ENCODE measurements at places on chromosomes 2 and 18. TPM values are rescaled to one million over a fixed set of nuclear protein-coding genes. Genes with fewer than 3 reads are reported as not detected.
A peak's percentile ranks its signal among the peaks of the same experiment; 100 is the strongest.

DNA sequence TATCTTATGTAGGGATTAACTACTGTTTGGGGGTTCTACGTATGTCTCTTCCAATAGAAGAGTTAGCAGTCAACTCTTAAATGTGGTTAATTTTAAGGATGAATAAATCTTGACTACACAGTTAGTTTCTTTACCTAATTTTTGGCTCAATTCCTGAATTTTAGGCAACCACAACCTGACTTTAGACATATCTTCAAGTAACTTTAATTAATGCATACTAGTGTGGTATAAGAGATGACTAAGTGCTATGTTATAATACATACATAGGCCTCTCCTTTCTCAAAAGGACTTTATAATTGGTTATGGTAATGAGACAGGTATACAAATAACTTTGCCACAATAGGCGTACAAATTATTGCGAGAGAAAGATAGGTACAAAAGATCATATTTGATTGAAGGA, 312.0 kb downstream of the IRS1 start:
- H3K4me1 ChIP-seq: peaks cover 14% of the 10 kb centered on the region
- H3K4me3 ChIP-seq: no peak overlapping the region
- no peaks in the 10 kb centered on the region for H3K36me3 ChIP-seq
- no peaks in the 10 kb centered on the region for H3K27me3 ChIP-seq
- DNase-seq: no peak

- H3K27me3 ChIP-seq: no peaks in the 10 kb centered on the region
- H3K4me1 ChIP-seq: no peaks in the 10 kb centered on the region
- no peak overlapping the region for H3K4me3 ChIP-seq
- no peaks in the 10 kb centered on the region for H3K36me3 ChIP-seq
Observed at GRCh38 chr2:85455552-85456090, 37.1 kb downstream of the SH2D6 start.

DNA sequence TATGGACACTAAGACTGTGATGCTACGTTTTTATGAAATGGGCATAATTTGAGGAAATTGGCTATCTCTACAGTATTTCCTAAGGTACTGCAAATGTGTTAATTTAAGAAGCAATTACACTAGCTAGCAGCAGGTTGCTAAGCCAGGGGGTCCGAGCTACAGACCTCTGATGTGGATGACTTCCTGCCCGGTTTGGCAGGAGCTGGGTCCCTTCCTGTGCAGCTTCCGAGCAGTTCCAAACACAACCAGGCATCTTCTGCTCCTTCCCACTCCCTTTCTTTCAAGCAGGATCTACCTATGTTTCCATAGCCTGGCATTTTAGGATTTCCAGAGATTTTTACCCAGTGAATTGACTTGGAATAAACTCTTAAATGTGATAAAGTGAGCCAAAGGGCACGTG, 55.7 kb downstream of the SCN2A start:
- DNase-seq: no peak
- no peak overlapping the region for H3K27ac ChIP-seq
- no peaks in the 10 kb centered on the region for H3K27me3 ChIP-seq
- H3K36me3 ChIP-seq: no peaks in the 10 kb centered on the region
- H3K4me1 ChIP-seq: peaks cover 3% of the 10 kb centered on the region
- no peak overlapping the region for H3K4me3 ChIP-seq

DNA sequence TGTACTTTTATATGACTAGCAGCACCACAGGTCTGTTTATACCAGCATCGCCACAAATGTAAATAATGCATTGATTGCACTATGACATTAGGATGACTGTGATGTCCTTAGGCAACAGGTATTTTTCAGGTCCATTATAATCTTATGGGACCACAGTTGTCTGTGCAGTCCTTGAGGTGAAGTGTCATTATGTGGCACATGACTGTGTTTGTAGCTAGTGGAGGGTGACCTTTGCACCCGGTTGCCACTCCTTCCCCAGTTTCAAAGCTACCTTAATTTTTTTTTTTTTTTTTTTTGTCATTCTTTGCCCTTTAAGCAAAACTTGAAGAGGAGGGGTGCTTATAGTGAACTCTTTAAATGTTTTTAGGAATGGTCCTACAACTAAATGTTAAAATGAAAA, 386.4 kb downstream of the THSD7B start:
- DNase-seq: no peak
- no peak overlapping the region for H3K27ac ChIP-seq
- no peaks in the 10 kb centered on the region for H3K4me1 ChIP-seq

DNA sequence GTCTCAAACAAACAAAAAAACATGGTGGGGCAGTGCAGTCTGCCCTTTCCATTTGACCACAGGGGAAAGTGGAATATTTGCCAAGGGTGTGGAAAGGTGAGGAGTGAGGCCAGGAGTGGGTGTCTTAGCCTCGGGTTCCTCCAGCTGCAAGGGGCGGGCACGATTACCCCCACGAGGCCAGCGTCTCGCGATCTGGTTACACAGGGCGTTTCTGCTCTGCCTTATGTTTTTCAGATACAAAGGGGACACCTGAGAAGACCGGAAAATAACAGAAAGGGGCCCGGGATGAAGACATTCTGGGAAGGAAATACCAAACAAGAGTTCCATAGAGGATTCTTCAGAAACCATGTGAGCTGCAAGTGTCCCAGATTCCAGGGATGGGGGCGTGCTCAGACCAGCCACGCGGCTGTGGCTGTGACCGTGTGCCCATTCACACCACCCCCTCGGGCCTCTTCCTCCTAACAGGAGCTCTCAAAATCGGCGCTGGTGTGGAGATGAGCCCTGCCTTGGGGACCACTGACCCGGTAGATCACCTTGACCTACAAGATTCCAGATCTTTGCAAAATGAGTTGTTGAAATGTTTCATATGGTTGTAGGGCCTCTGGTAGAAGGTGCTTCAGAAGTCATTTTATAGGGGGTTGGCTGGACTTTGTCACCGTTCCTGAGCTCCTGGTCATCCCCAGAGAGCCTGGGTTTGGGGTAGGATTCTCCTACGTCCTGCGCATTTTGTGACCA, 34.2 kb downstream of the FAM178B start:
- no peaks in the 10 kb centered on the region for H3K27me3 ChIP-seq
- H3K27ac ChIP-seq: no peak overlapping the region
- H3K4me3 ChIP-seq: no peak overlapping the region
- H3K4me1 ChIP-seq: no peaks in the 10 kb centered on the region

DNA sequence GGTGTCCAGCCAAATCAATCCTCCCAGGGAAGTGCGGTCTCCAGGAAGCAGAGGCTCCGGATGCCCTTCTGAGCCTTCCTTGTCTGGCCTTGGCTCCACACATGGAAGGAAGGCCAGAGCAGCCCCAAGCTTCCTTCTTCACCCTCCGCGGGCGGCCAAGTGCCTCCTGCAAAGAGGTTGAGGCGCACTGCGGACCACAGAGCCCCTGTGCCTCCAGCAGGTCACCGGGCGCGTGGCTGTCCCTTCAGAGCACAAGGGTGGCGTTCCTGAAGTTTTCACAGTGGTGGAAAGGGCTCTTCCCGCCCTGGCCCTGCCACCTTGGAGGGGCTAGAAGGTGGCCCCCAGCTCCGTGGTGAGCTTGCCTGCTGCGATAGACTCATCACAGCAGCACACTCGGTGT, 175.9 kb upstream of the RAB12 start:
- DNase-seq: no peak
- no peaks in the 10 kb centered on the region for H3K27me3 ChIP-seq
- H3K27ac ChIP-seq: no peak overlapping the region
- H3K4me3 ChIP-seq: no peak overlapping the region
- no peaks in the 10 kb centered on the region for H3K36me3 ChIP-seq
- no peaks in the 10 kb centered on the region for H3K4me1 ChIP-seq

DNA sequence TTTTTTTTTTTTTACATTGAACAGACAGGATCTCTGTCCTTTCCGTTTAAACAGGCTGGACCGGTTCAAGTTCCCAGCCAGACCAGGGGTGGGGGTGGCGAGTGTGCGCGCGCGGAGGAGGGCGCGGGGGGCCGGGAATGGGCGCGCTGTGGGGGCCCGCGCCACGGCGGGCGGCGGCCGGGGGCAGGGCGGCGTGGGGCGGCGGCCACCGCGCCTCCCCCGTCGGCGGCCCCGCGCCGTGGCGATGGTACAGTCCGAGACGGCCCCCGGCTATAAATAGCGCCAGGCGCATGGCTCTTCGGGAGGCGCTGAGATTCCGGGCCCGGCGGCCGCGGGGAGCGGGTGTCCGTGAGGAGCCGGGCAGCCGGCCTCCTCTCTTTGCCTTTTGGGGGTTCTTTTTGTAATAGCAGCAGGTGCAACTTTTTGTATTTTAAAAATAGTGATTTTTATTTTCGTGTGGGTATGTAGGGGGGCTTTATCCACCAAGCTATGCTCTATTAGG, 430 bp upstream of the CELF4 start:
- H3K36me3 ChIP-seq: no peaks in the 10 kb centered on the region
- peaks cover 24% of the 10 kb centered on the region for H3K27me3 ChIP-seq
- no peak overlapping the region for H3K27ac ChIP-seq
- peak; percentile 58 for DNase-seq

GRCh38 chr2:233053928-233054784, 6.0 kb upstream of the INPP5D start:
- no peaks in the 10 kb centered on the region for H3K27me3 ChIP-seq
- no peak overlapping the region for H3K4me3 ChIP-seq
- no peak overlapping the region for H3K27ac ChIP-seq
- no peaks in the 10 kb centered on the region for H3K36me3 ChIP-seq
- H3K4me1 ChIP-seq: no peaks in the 10 kb centered on the region
- peak; percentile 60 for DNase-seq

DNA sequence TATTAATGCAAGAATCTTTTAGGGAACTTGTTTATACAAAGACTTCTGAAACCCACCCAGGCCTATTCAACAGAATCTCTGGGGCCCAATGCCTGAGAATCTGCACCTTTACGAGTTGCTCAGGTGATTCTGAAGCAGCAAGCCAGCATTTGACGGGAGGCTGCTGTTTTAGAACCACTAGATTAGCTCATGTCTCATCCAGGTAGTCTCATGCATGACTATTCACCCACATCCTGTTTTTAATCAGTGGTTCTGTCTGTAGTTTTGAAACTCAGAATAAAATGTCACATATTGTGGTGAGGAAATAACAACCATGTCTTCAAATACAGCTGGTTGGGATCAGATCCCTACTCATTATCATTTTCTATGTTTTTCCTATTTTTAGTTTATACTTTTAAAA, 39.5 kb downstream of the CYTIP start:
- H3K36me3 ChIP-seq: no peaks in the 10 kb centered on the region
- no peaks in the 10 kb centered on the region for H3K4me1 ChIP-seq
- no peaks in the 10 kb centered on the region for H3K27me3 ChIP-seq

GRCh38 chr2:96664366-96664925, 21.9 kb downstream of the FER1L5 start:
- no peak overlapping the region for H3K27ac ChIP-seq
- no peak for DNase-seq
- H3K27me3 ChIP-seq: no peaks in the 10 kb centered on the region
- H3K36me3 ChIP-seq: no peaks in the 10 kb centered on the region
- H3K4me3 ChIP-seq: no peak overlapping the region

DNA sequence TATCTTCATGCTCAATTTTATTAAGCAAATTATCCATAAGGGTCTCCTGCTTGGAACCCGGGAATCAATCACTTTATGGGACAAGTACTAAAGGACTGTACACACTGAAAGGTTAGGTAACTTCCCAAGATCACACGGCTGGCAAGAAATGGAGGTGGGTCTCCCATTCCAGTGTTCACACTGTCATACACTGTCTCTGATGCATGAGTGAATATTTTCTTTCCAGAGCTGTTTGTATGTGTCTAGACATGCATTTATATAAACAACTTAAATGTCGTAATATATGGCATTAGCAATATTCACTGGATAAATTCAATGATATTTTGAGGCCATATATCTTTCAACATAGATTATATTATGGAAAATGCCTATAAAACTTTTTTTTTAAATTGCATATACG, 223.4 kb downstream of the DYM start:
- no peak for DNase-seq
- no peaks in the 10 kb centered on the region for H3K36me3 ChIP-seq

The PLGLB2 gene
- 1.9 TPM for total RNA-seq

The ARPC2 gene
- 219 TPM for total RNA-seq

The ADRA2B gene
- 2.1 TPM for total RNA-seq

The SPOPL gene
- total RNA-seq: 21.2 TPM

The SMAD2 gene
- 118 TPM for total RNA-seq

The GPR45 gene
- not detected for total RNA-seq
